ENCODE measurements at places on chromosomes 2 and 18.

GRCh38 chr2:174802459-174802858 is 38.2 kb upstream of the CHRNA1 start:
- DNase-seq, result no peak

- DNase-seq, result peak; percentile 44
Observed at GRCh38 chr2:39667104-39667885, 1.6 kb downstream of the TMEM178A start.

DNA sequence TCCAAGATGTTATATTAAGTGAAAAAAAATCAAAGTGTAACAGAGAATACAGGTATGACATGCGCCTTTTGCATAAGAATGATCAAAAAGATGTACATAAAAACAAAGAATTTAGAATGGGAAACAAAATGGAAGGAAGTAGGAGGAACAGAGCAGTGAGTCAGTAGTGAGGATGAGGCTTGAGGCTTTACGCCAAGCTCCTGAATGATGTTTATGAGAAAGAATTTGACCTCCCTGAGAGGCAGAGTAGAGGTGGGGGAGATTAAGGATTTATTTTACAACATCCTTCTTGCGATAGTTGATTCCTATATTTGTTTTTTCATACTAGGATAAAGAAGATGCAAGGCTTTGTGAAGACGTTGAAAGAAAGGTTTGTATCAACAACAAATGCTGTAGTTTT is 81.4 kb downstream of the DCDC2C start:
- no peak for DNase-seq

DNA sequence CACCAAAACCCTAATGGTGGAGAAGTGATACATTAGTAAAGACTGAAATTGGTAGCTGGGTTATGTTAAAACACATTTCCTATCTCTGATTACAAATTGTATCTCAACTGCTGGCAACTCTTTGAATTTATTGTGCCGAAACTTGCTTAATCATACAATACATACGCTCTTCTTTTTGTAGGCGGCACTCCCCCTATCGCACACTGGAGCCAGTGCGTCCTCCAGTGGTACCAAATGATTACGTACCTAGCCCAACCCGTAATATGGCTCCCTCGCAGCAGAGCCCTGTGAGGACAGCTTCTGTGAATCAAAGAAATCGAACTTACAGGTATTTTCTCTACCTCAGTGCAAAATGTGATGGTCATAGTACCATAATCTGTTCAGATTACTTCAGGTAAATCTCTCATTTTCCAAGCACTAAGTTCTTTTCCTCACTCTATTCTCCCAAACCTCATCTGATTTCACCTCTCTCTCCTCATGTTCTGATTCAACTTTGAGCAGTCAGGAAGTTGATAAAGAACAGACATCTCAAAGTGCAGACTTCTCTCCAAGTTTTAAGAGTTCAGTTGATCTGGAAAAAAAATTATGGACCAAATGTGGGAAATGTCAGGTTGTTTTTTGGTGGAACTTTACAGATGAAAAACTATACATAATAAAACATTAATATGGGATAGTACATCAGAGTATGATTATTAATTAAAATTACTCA is 66.5 kb downstream of the ABI2 start:
- DNase-seq, result no peak

DNA sequence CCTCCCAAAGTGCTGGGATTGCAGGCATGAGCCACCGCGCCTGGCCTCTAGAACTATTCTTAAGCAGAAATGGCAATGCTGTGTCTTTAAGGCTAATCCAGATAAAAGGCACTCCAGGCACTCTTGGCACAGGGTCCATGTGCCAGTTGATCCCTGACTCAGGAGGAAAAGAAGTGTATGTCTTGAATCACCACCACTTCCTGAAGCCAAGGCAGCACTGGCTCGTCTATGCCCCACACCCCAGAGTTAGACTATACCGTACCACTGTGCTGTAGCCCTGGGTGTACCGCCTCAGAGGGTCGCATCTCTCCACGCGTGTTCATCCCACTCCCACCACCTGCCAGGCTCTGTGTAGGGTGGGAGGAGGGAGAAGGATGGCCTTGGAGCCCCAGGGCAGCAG is 9.0 kb downstream of the TNFRSF11A start:
- no peak for DNase-seq

- DNase-seq, result no peak
Observed at GRCh38 chr2:225040856-225041206, 1.4 kb downstream of the DOCK10 start.

Data from KBM-7 (cell line).